Right cardiac atrium (tissue), 5 donors: ENCODE measurements at places on chromosomes 1 and 21. TPM values are rescaled to one million over a fixed set of nuclear protein-coding genes. Genes with fewer than 3 reads are reported as not detected.
A peak's percentile ranks its signal among the peaks of the same experiment; 100 is the strongest.

PSMD4 gene
- total RNA-seq: 163 TPM

IGSF8 gene
- total RNA-seq: 24.2 TPM

LDLRAD1 gene
- total RNA-seq: not detected

ELF3 gene
- 3.4 TPM for total RNA-seq

DIO1 gene
- total RNA-seq: not detected

MROH9 gene
- not detected for total RNA-seq

RGS2 gene
- total RNA-seq: 24.0 TPM

C4BPA gene
- total RNA-seq: 0.14 TPM

KIAA1614 gene
- total RNA-seq: 16.6 TPM

NDC1 gene
- total RNA-seq: 5.0 TPM

BARHL2 gene
- not detected for total RNA-seq

GRCh38 chr1:158311066-158311465, 20.3 kb downstream of the CD1B start:
- no peak for DNase-seq

- DNase-seq: no peak
These were observed 368.2 kb downstream of the CAMTA1 start for GRCh38 chr1:7153464-7153863.

DNA sequence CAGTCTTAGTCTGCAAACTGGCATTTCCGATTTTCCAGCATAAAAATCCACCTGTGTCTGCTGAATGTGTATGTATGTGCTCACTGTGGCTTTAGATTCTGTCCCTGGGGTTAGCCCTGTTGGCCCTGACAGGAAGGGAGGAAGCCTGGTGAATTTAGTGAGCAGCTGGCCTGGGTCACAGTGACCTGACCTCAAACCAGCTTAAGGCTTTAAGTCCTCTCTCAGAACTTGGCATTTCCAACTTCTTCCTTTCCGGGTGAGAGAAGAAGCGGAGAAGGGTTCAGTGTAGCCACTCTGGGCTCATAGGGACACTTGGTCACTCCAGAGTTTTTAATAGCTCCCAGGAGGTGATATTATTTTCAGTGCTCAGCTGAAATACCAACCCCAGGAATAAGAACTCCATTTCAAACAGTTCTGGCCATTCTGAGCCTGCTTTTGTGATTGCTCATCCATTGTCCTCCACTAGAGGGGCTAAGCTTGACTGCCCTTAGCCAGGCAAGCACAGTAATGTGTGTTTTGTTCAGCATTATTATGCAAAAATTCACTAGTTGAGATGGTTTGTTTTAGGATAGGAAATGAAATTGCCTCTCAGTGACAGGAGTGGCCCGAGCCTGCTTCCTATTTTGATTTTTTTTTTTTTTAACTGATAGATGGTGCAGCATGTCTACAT, 2.5 kb upstream of the OLFML3 start:
- DNase-seq: peak; percentile 54

DNA sequence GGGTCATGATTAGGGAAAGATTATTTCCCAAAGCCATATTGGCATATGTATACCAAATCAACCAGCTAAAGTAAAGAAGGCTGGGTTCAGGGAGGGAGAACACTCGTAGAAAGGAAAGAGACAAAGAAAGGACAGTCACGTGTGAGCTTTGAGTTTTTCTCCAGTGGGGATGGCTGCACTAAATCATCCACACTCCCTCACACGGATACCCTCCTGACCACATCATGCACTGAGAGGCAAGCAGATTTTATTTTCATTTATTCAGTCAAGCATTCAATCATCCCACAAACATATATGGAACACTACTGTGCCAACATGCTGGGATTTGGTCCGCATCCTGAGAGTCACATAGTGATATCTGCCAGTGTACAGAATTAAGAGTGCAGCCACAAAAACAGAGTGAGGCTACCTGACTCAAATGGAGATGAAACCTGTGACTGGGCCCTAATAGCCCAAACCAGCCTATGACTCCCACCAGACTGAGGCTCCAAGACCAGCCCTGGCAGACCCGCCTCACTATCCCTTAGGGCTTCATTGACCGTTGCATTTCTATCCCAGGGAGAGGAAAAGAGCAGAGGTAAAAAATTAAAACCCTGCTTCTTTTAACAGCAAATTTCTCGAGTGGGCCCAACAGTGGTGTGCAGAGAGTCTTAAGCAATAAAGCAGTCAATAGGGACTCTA, 155.9 kb downstream of the BARHL2 start:
- no peak for DNase-seq

GRCh38 chr1:176032040-176032645, 174.9 kb downstream of the COP1 start:
- DNase-seq: no peak

- DNase-seq: peak; percentile 56
These were observed 27.5 kb upstream of the SLAMF6 start for GRCh38 chr1:160550572-160551034.

- DNase-seq: no peak
These were observed 171.5 kb downstream of the RUNX1 start for GRCh38 chr21:34877485-34878128.

- DNase-seq: no peak
These were observed 131.8 kb downstream of the PDE4B start for GRCh38 chr1:65924471-65924870.

DNA sequence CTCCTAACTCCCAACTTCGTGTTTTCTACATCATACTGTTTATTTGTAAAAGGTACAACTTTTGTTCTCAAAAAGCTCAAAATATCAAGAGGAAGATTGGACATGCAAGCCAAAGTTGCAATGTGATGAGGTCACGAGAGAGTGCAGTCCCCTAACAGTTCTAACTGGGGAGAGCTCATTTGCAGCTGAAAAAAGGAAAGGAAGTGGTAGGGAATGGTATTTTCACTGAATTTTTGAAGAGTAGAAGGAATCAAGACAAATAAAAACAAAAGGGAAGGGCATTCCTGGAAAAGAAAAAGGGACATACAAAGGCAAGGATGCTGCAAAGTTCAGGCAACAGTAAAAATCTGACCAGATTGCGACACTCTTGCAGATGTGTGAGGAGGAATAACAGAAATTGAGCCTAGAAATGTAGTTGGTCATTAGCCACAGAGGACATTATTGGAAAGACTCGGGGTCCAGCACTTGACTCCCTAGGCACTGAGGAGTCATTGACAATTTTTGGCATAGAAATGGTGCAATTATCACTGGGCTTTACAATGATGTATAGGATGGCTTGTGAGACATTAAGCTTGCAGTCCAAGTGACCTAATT, 67.9 kb downstream of the TBX15 start:
- no peak for DNase-seq

GRCh38 chr1:227886993-227887696, 60.6 kb downstream of the WNT9A start:
- DNase-seq: peak; percentile 96

DNA sequence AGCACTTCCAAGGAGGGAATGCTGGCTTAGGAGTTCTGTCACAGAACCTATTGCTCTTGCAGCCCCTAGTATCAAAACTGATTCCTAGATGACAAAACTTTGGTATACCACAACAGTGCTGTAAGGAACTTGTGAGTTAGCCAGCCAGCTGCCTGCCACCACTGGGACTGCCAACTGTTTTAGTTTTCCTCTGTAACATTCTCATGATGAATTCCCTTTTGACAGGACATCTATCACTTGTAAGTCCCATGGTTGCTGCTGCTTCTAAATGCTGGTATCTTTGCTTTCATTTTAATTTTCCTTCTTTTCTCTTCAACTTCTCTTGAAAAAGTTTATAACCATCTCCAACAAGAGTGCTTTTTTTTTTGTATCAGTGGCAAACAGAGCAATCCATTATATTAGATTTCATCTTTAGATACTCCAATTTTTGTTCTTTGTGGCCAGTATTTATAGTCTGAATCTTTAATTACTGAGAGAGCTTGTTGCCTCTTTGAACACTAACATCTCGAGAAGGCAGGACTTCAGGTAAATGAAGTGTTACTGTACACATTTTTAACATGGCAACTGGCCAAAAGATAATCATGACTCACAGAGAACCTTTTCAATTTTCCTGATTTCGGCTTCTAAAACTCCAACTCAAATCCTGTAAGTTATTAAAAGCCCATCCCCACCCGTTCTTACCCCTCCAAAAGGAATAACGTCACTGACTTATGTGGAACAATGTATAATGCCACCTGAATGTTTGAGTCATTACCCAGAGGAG, 19.8 kb downstream of the DBT start:
- DNase-seq: no peak

GRCh38 chr1:224123136-224123535, 9.2 kb downstream of the FBXO28 start:
- no peak for DNase-seq

- no peak for DNase-seq
These were observed 8.9 kb upstream of the ZNF326 start for GRCh38 chr1:89986020-89986419.

DNA sequence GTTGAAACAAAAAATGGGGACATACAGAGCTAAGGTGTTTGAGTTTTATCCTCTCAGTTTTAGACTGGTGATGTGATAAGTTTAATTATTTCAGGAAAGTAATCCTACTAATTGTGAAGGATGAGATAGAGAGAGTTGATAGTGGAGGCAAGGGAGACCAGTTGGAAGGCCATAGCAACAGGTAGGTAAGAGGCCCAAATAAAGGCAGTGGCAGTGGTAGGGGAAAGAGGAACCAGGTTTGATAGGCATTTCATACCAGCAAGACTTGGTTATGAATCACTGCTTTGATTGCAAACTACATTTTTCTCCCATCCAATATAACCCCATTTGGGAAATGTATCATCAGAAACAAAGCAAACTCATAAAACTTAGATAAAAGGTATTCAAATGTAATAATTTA, 63.1 kb upstream of the SH3GLB1 start:
- DNase-seq: no peak

GRCh38 chr1:53299233-53299632, 28.6 kb downstream of the LRP8 start:
- DNase-seq: no peak

DNA sequence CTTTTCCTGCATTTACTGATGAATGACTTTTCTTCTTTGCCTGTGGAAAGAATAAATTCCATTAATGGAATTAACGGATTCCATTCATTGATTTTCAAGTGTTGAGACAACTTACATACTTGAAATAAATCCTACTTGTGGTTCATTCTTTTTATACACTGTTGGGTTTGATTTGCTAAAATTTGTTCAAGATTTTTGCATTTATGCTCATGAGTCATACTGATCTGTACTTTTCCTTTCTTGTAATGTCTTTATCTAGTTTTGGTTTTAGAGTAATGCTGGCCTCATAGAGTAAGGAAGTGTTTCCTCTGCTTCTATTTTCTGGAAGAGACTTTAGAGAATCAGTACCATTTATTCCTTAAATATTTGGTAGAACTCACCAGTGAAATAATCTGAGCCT, 14.4 kb downstream of the UROD start:
- DNase-seq: no peak

DNA sequence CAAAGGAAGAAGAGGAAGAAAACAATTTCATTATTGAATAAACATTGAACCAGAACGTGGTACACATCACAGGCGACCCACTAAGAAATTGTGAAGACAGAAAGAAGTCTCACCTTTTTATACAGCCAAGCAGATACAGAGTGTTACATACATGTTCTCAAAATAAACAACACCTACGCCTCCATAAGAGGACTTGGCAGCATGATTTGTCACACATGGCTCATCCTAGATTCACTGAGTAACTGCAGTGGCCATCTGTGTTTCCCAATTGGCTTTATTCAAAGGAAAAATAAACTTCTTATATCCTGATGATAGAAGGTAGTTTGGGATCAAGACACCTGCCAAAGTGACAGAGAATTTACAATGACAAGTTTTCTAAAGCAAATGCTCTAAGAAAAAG, 7.6 kb upstream of the KRTAP19-8 start:
- DNase-seq: no peak

DNA sequence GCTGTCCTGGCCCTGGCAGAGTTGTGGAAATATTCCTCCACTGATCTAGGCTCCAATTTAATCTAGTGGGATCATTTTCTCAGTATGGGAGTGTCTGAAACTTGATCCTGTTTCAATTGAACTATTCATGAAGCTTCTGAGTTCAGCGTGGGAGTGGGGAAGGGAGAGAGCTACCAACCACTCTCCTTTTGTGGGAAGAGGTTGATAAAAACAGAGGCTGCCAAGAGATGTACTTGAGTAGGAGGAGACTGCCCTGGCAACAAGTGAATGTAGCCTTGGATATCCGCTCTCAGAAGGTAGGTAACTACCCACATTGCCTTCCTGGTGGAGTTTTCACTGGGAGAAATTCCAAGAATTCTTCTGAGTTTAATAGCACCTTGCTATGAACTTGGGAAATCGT, at the start of gene CTXND2:
TSS of gene CTXND2 (plus strand) at position 119 of the 400 bp plus-strand sequence. CDS start 25,179 bp downstream, outside the sequence.
- no peak for DNase-seq

- DNase-seq: no peak
These were observed 106.2 kb downstream of the UCK2 start for GRCh38 chr1:165933446-165934170.

DNA sequence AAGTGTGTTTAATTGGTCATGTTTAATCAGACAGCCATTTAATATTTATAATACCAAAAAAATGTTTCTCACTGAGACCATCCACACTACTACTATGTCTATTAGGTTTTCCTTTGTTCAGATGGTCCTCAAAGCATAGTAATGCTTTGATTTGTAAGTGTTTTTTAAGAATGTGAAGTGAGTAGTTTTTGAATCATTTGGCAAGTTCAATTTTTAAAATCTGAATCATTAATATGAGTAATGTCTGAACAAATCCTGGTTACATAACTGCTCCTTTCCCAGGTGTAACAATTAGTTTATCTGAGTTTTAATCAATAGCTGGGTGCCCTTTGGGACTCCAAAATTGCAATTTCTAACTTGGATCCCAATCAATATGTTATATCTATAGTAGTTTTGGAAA, 23.5 kb upstream of the RPL5 start:
- DNase-seq: no peak

GRCh38 chr1:41637367-41637766, 152.9 kb upstream of the EDN2 start:
- DNase-seq: no peak

DNA sequence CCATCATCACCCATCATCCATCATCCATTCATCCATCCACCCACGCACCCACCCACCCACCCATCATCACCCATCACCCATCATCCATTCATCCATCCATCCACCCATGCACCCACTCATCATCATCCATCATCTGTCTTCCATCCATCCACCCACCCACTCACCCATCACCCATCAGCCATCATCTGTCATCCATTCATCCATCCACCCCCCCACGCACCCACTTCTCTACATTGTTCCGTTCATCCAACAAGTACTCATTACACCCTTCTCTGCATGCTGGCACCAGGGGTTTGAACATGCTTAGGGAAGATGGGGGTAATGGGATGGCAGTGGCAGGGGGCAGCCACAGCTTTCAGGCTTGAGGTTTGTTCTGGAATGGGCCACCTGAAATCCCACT, 82.1 kb downstream of the ADARB1 start:
- no peak for DNase-seq

- DNase-seq: no peak
These were observed 3.2 kb downstream of the ASPM start for GRCh38 chr1:197143276-197143675.

DNA sequence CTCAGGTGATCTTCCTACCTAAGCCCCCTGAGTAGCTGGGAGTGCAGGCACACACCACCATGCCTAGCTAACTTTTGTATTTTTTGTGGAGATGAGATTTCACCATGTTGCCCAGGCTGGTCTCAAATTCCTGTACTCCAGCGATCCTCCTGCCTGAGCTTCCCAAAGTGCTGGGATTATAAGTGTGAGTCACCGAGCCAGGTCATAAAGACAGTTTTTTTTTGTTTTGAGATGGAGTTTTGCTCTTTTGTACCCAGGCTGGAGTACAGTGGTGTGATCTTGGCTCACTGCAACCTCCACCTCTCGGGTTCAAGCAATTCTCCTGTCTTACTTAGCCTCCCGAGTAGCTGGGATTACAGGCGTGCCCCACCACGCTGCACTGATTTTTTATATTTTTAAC, 42.1 kb downstream of the KIF1B start:
- no peak for DNase-seq
